ENCODE measurements at places on chromosomes 6 and 20.

GRCh38 chr20:63519668-63520503, 679 bp upstream of the PPDPF start:
- DNase-seq = peak; percentile 81

GRCh38 chr6:43271103-43271815, 26.8 kb upstream of the SLC22A7 start:
- DNase-seq = no peak

GRCh38 chr6:113128661-113129060, 728.5 kb upstream of the MARCKS start:
- DNase-seq = no peak

GRCh38 chr6:84696166-84696565, 68.2 kb downstream of the TBX18 start:
- no peak for DNase-seq

DNA sequence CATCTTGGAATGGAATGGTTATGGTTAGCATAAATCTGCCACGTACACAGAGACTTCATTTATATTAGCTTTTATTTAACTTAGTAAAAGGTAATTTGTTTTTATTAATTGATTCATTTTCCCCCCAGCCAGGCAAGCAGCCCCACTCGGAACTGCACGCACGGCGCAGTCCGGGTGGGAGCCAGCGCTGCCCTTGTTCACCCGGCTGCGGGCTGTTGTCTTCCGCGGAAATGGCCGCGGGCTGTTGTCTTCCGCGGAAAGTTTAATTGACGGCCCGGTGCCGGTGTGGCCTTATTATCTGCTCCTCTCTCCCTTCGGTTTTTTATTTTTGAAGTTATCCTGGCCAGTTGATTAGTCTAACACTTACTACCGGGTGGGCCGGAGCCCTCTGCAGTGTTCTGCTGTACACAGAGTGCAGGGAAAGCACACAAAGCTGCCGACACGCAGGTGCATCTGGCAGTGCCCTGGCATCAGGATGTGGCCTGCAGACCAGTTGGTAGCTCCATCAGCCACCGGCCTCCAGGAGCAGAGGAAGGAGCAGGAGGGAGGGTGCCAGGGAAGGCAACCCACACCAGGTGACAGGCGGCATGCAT, 270.5 kb downstream of the CDH4 start:
- DNase-seq = no peak

DNA sequence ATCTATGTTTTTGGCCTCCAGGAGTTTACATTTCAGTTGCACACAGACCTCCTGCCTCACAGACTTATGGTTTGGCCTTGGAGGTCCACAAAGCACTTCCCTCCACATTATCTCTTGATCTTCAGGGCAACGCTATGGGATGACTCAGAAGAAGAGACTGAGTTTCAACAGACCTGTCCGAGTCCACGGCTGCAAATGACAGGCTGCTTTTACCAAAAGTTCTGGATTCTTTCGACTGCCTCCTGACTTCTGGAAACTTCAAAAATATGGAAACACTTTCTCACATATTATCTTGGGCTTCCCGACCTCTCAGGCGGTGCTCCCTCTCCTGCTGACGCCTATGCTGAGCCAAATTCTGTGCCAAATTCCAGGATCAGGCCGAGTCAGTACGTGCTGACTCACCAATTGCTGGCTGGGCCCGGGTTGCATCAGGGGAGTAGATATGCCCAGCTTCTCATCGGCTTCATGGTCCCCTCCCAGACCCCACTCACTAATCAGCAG, 190.2 kb downstream of the BMP7 start:
- no peak for DNase-seq

GRCh38 chr6:1995636-1996035, 249.8 kb downstream of the GMDS start:
- no peak for DNase-seq

- no peak for DNase-seq
Observed at GRCh38 chr6:111791415-111791814, 81.8 kb downstream of the FYN start.

DNA sequence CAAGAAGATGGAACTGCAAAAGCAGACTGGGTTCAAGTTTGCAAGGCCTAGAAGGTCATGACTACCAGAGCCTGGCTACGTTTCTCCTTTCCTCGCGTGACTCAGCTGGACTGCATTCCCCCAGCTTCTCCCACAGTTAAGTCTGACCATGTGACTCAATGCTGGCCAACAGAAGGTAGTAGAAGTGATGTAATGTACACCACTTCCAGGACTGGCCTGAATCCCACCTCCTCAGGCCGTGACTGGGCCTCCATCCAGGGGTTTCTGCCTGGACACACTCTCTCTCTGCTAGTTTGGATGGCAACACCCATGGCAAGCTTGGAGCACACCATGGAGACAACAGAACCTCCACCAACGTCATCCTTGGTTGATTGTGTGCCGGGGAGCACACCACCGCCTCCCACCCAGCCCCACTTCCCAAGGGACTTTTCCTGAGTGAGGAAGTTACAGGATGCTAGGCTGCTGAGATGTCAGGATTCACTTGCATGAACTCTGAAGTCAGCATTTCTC, 112.0 kb upstream of the CDYL start:
- no peak for DNase-seq

DNA sequence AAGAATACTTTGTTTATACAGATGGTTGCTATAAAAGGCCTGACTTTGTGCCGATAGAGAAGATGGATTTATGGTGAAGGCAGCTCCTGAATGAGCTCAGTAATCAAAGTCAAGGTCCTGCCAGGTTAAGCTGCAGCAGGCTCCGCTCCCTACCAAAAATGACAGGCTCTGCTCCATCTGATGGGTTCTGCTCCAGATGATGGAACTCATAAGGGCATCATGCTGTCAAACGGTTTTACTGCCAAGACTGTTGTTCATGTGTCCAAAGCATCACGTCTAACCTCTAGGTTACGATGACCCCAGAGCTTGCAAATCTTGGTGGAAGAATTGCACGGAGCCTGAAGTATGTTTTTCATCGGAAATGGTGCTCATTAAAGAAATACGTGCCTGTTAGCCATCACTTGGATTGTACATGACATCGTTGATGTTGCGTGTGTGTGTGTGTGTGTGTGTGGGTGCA, 19.2 kb upstream of the PTGIS start:
- no peak for DNase-seq

DNA sequence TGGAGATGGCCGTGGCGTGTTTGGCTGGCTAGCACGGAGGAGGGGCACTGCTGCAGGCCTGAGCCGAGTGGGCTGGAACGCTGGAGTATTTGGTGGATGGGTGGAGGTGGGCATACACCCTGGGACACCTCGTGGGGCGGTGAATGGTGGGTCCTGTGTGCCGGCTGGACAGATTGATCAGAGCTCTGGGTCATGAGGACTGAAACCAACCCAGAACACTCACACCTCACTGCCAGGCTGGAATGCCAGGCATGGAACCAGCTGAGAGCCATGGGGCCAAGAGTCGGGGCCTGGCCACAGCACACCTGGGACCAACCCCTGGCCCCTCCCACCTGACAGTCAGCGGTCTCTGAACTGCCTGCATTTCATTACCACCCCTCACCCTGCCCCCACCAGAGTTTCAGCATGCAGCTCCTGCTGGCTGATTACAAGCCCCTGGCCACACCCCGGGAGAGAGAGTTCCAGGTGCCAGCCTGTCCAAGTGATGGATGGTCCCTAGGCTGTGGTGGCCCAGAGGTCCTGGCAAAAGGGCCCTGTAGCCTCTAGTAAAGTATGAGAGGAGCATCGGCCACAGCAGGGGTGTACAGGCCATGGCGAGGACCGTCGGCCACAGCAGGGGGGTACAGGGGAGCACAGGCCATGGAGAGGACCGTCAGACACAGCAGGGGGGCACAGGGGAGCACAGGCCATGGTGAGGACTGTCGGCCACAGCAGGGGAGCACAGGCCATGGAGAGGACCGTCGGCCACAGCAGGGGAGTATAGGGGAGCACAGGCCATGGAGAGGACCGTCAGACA, 3.3 kb downstream of the NPBWR2 start:
- peak; percentile 13 for DNase-seq
